ENCODE measurements at places on chromosomes 11 and 22. TPM values are rescaled to one million over a fixed set of nuclear protein-coding genes. Genes with fewer than 3 reads are reported as not detected.
A peak's percentile ranks its signal among the peaks of the same experiment; 100 is the strongest.

The EFEMP2 gene
- 88.4 TPM for total RNA-seq

The ELF5 gene
- not detected for total RNA-seq

The IGF2 gene
- 102 TPM for total RNA-seq

The NPAS4 gene
- not detected for total RNA-seq

The GTSE1 gene
- total RNA-seq = 0.21 TPM

The TBX10 gene
- total RNA-seq = not detected

DNA sequence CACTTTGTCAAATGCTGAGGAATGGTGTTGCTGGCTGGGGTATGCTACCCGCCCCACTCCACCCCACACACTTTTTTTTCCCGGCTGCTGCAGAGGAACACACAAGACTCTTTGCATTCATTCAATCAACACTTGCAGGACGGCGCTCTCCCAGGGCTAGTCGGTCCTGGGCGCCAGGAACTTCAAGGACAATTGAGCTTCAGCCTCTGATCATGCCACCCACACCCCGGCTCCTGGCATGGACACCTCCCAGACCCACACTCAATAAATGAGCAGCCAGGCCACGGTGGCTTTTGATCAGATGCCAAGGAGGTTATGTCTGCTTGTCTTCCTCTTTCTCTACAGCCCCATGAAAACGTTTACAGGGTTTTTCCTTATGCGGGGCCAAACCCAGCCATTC, 19.8 kb downstream of the TPST2 start:
- DNase-seq = no peak

- no peak for DNase-seq
These were observed 2.8 kb downstream of the FZD4 start for GRCh38 chr11:86952221-86952875.

GRCh38 chr11:111186308-111186915, 59.1 kb upstream of the POU2AF2 start:
- DNase-seq = no peak

DNA sequence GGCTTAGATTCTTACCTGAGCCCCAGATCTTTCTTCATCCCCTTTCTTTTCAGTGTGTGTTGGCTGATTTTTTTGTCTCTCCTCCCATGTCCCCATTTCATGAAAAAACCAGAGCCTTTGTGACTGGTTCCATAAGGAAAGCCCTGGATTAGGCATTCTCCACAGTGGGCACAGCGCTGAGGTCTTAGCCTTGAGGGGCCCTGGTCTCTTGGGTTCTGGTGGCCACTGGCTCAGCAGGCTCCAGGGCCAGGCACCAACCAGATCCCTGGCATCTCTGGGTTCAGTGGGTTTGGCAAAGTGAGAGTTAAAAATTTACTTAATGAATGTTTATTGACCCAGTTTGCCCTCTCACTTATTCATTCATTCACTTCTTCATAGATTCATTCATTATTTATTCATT, 49.5 kb upstream of the ACCSL start:
- DNase-seq = no peak

DNA sequence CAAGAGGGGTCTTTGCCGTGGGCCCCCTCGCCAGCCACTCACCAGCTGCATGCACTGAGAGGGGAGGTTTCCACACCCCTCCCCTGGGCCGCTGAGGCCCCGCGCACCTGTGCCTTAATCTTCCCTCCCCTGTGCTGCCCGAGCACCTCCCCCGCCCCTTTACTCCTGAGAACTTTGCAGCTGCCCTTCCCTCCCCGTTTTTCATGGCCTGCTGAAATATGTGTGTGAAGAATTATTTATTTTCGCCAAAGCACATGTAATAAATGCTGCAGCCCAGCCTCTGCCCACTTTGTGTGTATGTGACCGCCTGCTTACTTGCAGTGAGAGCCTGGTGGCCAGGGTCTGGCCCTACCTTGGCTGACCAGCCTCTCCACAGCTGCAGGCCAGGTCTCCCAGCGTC, 2.8 kb upstream of the CRACR2B start:
- no peak for DNase-seq

GRCh38 chr22:28909375-28909774, 26.0 kb downstream of the ZNRF3 start:
- no peak for DNase-seq

- DNase-seq = peak; percentile 35
These were observed 9.9 kb downstream of the NARS2 start for GRCh38 chr11:78564490-78565467.

DNA sequence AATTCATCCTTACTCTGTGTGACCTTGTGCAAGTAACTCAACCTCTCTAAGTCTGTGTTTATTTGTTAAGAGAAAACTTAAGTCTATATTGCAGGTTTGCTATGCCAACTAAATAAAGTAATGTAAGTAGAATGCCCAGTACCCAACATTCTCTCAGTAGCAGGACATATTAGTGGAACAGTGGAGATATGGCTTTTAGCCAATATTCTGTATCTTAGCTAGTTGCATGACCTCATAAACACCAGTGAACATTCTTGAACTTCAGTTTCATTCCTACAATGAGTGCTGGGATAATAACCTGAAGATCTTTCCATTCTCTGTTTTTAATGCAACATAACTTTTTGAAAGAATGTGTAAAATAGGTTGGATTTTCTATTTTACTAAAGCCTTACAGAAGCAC, 77.0 kb downstream of the RAB38 start:
- DNase-seq = no peak

DNA sequence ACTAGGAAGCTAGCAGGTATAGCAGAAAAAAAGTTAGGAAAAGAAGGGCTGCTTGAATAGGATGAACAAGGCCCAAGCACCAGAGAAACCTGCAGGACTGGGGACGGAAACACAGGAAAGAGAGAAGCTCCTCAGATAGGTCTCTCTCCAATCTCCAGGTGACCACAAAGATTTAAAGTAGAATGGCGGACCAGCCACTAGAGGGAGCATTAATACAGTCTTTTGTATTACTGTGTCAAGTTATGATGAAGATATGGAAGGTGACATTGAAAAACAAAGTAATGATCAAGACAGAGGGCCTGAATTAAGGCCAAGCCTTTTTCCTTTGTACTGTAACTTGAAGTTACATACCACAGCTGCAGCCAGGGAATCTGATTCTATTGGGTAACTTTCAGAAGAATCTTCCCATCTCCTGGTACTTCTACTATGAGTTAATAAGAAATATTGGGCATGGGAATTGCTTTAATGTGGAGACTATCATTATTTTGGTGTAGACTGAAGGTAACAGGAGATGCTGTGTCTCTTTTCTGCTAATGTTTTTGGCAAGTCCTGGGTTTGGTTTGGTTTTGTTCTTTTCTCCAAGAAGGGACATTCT, 33.8 kb downstream of the OR2AG2 start:
- no peak for DNase-seq
